ENCODE measurements at places on chromosomes 5 and 9. TPM values are rescaled to one million over a fixed set of nuclear protein-coding genes. Genes with fewer than 3 reads are reported as not detected.
A peak's percentile ranks its signal among the peaks of the same experiment; 100 is the strongest.

SLC6A19 gene
- not detected for total RNA-seq

SMIM27 gene
- 7.8 TPM for total RNA-seq

CCL27 gene
- 1.7 TPM for total RNA-seq

PCDHA1 gene
- total RNA-seq, result 0.69 TPM

ROR2 gene
- total RNA-seq, result 51.1 TPM

FAM169A gene
- 9.5 TPM for total RNA-seq

SLC4A9 gene
- not detected for total RNA-seq

DNA sequence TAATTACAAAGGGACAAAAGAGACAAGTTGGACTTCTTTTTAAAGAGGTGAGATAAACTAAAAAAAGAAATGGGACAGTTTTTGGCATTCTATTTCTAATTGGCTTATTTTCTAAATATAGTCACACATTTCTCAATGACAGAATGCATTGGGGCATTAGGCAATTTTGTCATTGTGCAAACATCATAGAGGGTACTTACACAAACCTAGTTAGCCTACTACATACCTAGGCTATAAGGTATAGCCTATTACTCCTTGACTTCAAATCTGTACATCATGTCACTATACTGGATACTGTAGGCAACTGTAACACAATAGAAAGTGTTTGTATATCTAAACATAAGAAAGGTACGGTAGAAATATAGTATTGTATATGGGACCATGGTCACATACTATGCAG, 56.1 kb downstream of the LSM11 start:
- no peak for DNase-seq

DNA sequence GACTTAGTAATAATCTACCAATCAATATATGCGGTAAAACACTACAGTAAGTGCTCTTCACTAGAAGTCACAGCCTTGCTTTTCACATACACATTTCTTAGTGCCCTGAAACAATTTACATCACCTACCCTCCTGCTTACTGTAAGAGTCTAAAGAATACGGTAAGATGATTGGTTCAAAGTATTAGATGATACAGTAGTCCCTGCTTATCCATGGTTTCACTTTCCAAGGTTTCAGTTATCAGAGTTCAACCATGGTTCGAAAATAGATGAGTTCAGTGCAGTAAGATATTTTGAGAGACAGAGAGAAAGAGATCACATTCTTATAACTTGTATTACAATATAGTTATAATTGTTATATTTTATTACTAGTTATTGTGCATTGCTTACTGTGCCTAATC, 83.0 kb downstream of the CPLANE1 start:
- DNase-seq, result no peak

DNA sequence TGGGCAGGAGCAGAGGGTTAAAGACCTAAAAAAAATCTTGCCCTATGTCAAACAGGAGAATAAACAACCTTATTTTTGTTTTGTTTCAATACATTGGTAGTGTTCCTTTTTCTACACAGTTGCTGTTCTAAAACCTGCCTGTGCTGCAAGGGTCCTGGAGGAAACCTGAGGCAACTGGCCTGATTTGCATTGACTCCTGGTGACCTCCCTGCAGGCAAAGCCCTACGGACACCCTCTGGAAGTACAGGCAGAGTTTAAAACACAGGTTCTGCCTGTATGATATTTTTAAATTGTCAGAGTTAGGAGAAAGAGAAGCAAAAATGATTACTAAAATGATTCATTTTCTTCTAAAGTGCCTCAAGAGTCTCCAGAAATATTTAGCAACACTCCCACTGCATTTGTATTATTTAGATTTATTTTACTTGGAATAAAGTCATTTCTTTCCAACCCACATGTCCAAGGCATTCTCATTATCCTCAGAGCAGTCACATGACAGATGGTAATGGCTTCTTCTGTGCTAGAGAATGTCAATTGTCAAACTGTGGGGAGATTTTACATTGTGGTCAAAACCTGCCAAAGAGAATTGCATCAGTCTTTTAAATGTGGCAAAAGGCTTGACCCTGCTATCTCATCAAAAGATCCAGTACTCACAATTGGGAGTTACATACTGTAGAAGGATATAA, 559.6 kb downstream of the CETN3 start:
- no peak for DNase-seq

GRCh38 chr5:73486119-73486899, 11.9 kb upstream of the BTF3 start:
- no peak for DNase-seq

- DNase-seq, result no peak
Measured at GRCh38 chr5:5011151-5011550, 129.0 kb upstream of the ADAMTS16 start.

DNA sequence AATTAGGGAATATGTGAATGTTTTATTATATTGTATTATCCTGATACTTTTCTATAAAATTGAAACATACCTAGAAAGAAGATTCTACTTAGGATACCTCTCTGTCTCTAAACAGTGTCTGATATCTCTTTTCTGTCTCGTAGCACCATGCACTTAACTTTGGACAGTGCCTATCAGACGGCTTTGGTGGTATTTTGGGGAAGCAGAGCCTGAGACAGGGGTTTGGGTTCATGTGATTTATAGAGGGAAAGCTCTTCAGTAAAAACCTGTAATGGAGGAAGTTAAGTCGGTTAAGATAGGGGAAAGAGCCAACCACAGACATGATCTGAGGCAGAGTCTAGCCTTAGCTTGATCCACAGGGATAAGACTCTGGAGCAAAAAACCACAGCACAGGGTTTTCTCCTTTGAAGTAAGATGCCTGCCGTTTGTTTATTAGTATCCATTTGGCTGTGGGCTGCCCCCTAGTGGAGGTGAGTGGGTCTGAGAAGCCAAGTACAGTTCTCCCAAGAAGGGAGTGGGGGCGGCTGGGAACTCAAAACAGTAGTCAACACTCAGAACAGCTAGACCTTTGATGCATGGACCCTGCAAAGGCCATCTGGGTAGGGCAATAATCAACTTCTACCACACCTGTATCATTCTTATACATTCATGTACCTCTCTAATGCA, 141.2 kb upstream of the ASTN2 start:
- DNase-seq, result peak; percentile 67

DNA sequence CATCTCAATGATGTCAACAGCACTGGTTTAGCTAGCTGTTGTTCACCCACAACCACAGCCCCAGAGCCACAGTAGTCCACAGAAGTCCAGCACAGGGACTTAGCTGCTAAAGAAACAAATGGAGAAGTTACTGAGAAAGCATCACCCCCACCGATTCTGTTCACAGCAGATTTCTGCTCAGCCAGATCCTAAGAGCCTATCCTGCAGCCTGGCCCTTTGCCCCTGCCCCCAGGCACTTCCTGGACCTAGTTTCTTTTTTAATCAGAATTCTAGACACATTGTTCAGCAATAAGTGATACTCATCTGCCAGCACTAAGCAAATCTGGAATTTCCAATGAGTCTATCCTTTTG, 7.4 kb downstream of the B4GALT1 start:
- no peak for DNase-seq

GRCh38 chr5:27734838-27735237, 696.5 kb upstream of the CDH9 start:
- no peak for DNase-seq

DNA sequence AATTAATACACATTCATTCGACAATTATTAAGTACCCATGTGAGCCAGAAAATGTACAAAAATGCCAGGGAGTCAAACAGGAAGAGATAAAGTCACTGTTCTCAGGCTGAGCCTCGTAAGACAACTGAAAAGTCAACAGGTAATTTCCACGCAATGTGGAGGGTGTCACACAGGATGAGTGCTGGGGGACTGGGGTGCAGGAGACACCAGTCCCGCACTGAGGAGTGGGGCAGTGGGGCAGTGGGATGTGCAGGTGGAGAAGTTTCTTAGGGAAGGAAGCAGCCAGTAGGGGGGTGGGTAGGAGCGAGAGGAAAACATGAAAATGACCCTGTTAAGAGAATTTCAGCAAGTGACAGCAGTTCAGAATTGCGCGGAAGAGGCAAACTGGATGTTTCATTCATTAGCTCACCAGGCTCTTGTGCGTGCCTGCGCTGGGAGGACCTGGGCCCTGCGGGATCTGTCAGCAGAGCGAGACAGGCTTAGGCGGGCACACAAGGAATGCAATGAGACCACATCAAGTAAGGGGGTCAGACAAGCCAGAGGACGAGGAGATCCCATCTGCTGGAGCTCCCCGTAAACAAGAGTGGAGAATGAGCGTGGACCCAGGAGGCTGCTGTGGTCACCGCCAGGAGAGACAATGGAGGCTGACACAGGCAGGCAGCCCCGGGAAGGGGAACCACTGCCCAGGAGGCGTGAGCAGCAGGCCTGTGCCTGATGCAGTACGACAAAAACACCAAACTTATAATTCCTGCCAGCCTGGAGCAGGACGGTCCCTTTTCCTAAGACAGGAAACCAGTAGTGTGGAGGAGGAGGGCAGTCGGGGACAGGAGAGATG, 21.0 kb downstream of the CAMSAP1 start:
- no peak for DNase-seq

- no peak for DNase-seq
Measured at GRCh38 chr9:122126331-122127261, 33.0 kb downstream of the NDUFA8 start.

DNA sequence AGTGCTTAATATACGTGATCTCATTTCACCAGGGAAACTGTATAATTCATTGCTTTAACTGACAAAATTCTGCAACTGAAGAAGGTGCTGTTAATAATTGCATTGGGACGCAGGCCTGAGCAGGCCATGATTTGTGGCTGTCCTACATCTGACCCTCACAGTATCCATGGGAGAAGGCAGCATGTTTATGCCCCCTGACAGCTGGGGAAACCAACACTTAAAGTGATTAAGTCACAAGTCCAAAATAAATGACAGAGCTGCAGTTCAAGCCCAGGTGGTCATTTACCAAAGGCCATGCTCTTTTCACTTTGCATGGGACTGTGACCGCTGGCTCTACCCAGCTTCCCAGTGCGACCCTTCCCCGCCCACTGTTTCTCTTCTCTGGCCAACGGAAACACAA, 30.5 kb upstream of the KCNMB1 start:
- DNase-seq, result no peak

DNA sequence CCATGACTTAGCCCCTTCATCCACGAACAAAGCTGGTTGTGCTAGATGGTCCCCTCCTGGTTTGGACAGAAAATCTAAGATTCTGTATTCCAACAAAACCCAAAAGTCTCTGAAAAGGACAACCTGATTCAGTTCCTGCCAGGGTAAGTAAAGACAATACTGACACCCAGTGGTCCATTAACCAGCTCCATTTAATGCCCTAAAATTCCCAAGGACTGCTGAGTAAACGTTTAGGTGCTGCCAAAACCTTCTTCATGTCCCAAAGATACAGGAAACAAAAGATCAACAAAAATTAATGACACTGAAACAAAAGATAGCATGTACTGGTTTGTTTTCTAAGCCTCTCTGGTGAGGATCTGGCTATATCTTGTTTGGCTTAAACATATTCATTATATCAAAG, 25.3 kb upstream of the PPP1R2B start:
- DNase-seq, result no peak

DNA sequence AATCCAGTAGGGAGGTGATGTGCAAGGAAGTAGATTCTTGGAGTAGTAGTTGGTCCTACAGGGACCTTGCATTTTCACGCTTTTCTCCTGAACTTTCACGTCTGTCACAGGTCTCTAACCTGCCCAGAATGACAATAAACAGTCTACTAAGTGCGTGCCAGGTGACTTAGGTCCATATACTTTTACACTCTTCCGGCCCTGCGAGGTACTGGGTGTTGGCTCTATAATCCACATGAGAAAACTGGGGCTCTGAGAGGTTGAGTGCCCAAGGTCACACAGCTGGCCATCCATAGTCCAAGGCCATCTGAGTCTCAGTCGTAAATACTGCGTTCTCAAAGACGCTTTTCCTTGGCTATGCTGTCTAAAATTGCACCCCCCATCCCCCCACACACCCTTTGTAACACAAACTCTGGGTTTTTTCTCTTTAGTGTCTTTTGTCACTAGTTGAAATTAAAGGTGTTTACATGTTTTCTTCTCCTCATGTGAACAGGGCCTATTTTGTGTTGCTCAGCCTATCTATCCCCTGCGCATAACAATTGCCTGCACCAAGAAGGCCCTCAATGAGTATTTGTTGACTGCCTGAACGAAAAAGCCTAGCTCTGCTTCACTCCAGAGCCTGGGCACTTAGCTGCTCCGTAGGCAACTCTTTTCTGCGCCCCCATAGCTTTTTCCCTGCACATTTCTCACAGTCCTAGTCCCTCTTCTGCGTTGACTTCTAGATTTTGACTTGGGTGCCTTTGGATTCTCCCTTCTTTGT, 943 bp downstream of the SFXN1 start:
- DNase-seq, result no peak

- no peak for DNase-seq
Measured at GRCh38 chr9:98368366-98369065, 113.1 kb upstream of the TBC1D2 start.

DNA sequence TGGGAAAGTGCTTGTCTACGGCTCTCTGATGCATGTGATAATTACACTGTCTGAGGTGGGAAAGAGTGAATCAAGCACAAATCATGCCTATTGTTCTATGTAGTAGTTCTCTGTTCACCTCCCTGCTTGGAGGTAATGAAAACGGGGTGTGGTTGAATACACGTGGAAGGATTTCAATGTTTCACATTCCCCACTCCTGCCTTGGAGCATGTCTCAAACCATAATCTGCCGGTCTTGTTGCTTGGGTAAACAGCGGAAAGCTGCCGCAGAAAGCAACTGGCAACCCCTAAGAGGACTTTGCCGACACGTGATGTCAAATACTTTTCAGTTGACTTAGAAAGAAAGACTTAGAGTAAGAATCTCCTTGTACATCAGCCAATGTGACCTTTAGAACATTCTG, 63.5 kb upstream of the MOCS2 start:
- DNase-seq, result no peak

DNA sequence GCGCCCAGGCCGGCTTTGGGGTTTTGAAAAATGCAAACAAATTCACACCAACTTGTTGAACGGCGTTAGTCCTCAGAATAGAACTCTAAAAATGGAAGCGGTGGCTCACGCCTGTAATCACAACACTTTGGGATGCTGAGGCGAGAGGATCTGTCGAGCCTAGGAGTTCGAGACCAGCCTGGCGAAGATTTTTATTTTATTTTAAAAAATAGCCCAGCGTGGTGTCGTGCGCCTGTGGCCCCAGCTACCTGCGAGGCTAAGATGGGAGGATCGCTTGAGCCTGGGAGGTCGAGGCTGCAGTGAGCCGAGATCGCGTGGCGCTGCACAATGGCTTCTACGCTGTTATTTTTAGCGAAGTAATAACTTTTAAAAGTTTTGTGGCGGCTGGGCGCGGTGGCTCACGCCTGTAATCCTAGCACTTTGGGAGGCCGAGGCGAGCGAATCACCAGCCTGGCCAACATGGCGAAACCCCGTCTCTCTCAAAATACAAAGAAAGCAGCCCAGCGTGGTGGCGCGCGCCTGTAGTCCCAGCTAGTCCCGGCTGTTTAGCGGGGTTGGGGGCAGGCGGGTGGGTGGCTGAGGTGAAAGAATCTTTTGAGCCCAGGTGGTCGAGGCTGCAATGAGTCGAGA, 694 bp upstream of the PLIN2 start:
- peak; percentile 38 for DNase-seq

- no peak for DNase-seq
Measured at GRCh38 chr5:69048230-69048629, 45.6 kb upstream of the SLC30A5 start.

DNA sequence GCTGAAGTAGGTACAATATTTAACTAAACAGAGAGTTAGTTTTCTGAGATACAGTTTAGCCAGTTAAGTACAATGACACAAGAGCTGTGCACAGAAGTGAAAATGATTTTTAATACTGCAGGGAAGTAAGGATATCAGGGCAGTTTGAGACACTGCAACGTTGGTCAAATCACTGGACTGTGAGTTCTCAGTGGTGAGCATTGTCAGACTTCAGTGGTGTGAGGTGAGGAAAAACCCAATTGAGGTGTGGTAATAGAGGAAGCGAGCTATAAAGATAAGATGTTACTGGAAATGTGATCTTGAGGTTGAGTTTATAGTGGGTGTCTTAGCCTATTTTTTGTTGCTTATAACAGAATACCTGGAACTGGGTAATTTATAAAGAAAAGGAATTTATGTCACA, 12.8 kb upstream of the FBXL7 start:
- DNase-seq, result no peak
